ENCODE measurements at places on chromosomes 7 and 10.

GRCh38 chr7:104093127-104093526 lies 103.7 kb upstream of the RELN start:
- no peak for DNase-seq

- no peak for DNase-seq
These were observed 334.3 kb upstream of the SEMA3D start for GRCh38 chr7:85521108-85521694.

GRCh38 chr10:107739951-107740350 lies 575.4 kb upstream of the SORCS1 start:
- no peak for DNase-seq

DNA sequence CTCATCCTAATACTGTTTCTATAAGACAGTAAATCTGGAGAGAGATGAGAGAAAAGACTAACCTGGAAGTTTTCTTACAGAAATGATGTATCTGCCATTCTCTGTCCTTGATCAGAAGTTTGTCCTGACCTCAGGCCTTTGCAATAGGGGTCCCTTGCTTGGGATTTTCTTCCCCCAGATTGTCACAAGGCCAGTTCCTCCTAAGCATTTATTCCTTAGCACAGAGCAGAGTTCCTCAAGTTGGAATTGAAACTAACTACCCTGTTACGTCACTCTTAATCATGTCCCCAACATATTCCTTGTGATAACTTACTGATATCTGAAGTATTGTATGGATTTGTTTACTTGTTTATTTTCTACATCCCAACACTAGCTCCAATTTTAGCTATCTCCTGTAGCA lies 202.1 kb downstream of the COBL start:
- no peak for DNase-seq

- no peak for DNase-seq
These were observed 163.8 kb upstream of the KLF14 start for GRCh38 chr7:130897515-130898419.

- DNase-seq = no peak
These were observed 36.9 kb upstream of the ELFN1 start for GRCh38 chr7:1632916-1633785.

DNA sequence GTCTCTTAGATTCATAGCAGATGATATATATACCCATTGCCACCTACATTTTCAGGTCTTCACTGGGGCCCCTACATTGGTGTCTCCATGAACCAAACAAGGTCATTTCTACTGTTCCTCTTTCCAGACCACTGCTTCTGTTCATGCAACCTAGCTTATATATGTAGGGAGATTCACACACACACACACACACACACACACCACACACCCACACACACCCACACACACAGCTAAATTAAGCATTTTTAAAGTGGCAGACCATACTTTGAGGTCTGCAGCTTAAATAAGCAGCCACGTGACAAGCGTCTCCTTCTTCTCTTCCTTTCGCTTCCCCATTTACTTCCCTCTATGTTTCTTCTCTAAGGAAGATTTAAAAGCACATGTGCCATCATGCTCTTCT lies 70.0 kb upstream of the CC2D2B start:
- no peak for DNase-seq

DNA sequence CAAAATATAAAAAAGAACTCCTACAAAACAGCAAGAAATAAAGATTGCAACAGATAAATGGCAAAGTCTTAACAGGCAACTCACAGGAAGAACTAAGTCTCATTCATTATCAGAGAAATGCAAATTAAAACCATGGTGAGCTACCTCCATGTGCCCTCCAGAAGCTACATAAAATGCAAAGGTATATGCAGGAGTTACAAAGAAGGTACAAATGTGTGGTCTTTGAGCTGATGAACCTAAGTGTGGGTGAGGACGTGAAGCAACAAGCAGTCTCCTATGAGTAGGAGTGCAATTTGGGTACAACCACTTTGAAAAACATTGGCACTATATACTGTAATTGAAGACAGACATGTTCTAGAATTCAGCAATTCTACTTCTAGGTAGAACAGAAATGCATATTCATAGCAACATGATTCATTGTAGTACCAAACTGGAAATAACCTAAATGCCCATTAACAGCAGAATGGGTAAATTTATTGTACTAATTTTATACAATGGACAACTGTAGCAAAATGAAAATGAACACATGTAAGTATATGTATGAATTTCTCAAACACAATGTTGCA lies 61.6 kb upstream of the KCNMA1 start:
- no peak for DNase-seq

- DNase-seq = no peak
These were observed 106.9 kb upstream of the CSTF2T start for GRCh38 chr10:51806079-51806835.

DNA sequence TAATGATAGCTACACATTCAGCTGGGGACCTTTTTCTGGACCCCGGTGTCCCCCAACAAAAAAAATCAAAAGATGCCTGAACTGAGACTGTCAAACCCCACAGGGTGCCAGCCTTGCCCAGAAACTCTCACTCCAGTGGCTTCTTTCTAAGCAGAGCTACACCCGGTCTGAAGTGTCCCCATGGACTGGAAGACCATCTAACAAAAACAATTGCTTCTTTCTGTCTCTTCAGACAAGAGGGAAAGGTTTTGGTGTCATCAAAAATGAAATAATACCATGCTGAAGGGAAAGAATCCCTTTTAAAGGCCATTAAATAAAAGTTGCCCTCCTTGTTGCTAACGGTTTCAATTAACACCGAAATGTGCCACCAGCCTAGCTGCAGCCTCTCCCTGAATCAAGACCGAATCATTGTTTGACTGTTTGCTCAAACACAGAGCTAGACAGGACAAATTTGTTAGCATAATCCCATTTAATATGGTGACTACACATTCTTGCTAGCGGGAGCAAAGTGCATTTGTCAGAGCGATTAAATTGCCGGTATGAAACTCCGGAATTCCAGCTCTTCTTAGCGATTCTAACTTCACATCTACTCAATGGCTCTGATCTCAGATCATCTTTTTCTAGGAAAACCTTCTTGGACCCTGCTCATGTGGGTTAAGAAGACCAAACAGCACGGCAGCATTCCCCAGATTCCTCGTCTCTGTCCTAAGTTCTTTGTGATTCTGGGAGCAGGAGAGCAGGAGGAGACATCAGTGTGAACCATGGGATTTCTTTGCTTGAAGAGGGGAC lies 397.5 kb upstream of the PRKCQ start:
- no peak for DNase-seq

DNA sequence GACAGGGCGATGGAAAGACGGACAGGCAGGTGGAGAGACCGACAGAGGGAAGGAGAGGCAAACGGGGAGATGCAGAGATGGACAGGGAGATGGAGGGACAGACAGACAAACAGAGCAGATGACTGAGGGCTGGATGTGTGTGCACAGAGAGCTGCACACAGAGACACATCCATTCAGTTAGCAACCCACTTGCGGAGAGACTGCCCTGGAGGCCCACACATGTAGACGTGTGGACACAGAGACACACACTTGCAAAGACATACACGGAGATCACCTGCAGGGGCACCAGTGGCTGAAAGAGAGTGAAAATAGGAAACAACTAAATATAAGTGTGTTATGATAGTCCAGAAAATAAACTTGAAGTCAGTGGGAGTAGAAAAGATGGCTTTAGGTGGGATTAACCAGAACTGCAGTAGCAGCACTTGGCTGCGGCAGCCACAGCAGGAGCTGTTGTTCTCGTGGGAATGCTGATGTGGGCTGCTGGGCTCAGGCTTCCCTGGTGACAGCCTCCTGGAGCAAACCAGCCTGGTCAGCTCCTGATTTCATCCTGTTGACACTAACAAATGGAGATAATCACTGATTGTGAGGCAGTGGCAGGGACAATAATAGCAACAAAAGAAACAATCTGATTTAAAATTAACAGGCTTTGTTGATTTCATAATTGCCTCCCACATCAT lies 134.1 kb downstream of the CCNY start:
- no peak for DNase-seq

DNA sequence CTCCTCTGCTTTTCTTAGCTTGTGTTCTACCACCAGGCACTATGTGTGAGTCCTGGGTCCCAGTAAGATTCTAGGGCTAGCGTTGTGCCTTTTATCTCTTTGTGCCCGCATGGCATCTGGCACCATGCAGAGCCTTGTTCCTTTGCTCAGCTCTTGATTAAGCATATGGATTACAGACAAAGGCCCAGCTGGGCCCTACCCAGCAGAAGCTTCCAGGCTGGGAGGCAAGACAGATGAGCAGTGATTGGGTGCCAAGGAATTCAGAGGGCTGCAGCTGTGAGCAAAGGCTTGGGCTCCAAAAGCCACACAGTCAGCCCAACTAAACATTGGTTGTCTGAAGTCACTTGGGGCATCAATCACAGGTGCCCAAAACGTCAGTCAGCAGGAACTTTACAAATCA lies 2.0 kb downstream of the ACSM6 start:
- no peak for DNase-seq

DNA sequence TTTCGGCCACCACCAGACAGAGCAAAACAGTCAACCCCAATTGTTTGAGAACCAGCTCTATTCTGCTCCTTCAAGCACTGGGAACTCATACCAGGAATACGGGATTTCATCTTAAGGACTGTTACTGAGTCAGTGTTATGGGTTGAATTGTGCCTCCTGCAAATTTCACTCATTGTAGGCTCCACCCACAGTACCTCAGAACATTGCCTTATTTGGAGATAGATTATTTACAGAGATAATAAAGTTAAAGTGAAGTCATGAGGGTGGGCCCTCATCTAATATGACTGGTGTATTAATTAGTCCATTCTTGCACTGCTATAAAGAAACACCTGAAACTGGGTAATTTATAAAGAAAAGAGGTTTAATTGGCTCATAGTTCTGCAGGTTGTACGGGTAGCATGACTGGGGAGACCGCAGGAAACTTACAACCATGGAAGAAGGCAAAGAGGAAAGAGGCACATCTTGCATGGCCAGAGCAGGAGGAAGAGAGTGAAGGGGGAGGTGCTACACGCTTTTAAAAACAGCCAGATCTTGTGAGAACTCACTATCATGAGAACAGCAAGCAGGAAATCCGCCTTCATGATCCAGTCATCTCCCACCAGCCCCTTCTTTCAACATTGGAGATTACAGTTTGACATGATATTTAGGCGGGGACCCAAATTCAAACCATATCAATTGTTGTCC lies 14.3 kb upstream of the ZNF248 start:
- no peak for DNase-seq

DNA sequence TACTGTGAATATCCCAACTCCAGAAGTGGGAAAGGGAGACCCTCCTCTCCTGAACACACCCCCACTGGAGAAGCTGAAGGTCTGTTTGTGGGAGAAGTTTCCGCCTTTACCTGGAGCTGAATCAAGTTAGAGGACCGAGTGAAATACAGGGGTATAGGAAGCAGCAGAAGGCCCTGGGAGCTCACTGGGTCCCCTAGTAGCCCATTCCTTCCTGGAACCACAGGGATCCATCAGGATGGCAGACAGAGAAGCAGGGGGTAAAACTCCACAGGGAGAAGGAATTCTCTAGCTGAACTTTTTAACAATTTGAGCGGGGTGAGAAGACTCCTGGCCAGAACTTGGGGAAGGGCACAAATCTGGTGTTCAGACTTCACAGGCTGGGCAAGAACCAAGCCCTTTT lies 275.8 kb downstream of the GRID1 start:
- no peak for DNase-seq

- DNase-seq = no peak
These were observed 11.5 kb downstream of the FOXL3 start for GRCh38 chr7:301291-302053.

DNA sequence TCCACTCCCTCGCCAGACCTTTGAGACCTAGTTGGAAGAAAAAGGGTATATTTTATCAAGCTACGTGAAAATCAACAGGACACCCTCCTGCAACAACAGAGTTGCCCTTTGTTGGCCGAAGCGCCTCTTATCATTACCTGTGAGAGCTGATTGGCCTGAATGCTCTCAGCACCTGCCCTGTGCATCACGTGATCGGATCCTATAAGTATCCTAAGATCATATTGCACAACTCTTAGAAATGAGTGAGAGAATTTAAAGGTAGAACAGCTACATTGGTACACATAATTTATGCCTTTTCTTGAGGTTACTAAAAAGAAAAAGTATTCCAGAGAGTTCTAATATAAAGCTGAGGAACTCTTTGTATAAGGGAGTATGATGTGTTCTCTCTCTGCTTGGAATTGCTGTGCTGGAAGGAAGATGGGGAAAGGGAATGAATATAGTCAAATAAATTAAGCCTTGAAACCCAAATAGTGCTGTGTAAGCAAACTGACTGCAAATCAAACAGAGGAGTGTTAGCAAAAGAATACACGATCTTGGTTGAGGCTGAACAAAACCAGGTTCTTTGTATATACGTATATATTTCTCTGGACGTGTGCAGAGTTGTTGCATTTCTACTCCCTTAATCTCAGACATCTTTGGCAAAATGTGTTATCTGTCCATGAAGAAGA lies 69.3 kb downstream of the LRRC4 start:
- DNase-seq = no peak

DNA sequence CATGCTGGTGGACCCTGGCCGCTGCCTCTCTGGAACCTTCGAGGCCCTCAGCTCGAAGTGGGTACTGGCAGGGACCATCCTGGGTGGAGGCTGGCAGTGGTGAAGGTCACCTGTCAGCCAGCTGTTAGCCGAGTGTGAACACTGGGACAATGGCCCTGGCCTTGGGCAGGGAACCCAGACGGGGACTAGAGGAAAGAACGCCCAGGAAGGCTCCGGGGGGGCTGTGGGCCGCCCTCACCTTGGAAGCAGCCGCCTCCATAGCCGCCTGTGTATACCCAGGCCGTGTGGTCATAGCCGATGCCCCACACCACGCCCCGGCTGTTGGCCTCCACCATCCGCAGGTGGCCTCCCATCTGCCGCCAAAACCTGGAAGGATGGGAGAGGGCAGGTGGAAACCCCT lies 17.6 kb downstream of the BHLHA15 start:
- no peak for DNase-seq

GRCh38 chr10:637221-637620 lies 52.2 kb downstream of the DIP2C start:
- no peak for DNase-seq

GRCh38 chr7:148201992-148202391 lies 388.6 kb upstream of the C7orf33 start:
- no peak for DNase-seq

- DNase-seq = no peak
These were observed 403.5 kb downstream of the ARL4A start for GRCh38 chr7:13090959-13091358.

GRCh38 chr7:17989546-17989945 lies 38.1 kb downstream of the PRPS1L1 start:
- DNase-seq = no peak
